Activated CD8-positive, alpha-beta memory T cell treated with anti-CD3 and anti-CD28 coated beads, Interleukin-2, amount 10 ng/mL, durations not matched to agents 7 days and 5 days (primary cell): ENCODE measurements at places on chromosomes 11 and 22.

- DNase-seq: no peak
Measured at GRCh38 chr11:94557992-94558391, 9.2 kb upstream of the PIWIL4 start.

DNA sequence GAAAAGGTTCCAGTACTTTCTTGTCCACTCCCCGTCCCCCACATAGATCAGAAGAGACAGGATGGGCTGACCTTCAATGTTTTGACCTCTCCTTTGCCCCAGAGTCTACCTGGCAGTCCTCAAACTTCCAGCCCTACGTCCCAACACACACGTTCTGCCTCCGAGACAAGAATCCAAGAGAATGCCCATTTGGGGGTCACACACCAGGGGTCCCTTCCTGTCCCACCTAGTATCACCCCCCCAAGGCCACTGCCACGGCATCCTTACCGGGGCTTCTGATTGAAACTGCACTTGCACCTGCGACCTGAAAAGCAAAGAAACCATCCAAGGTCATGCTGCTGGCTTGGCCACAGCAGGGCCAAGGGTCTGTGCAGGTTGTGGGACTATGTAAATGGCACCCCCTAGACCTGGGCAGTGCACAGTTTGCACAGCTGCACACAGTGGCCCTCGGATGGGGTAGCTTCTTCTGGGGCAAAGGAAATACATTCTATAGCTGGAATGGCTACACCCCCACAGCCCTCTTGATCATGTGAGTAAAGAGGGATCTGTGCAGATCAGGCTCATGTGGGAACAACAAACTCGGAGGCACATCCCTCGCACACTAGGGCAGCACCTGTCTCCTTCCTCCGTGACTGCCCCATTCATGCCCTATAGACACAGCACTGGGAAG lies 16.5 kb upstream of the FXYD2 start:
- peak; percentile 39 for DNase-seq

- peak; percentile 14 for DNase-seq
Measured at GRCh38 chr11:10492084-10492483, 37.0 kb downstream of the AMPD3 start.

GRCh38 chr11:63502252-63502820 lies 3.5 kb upstream of the LGALS12 start:
- no peak for DNase-seq

GRCh38 chr22:41411021-41411851 lies 29.5 kb downstream of the TEF start:
- DNase-seq: no peak

GRCh38 chr11:8252946-8253345 lies 10.7 kb downstream of the LMO1 start:
- no peak for DNase-seq

GRCh38 chr11:103749158-103749557 lies 287.3 kb upstream of the DDI1 start:
- DNase-seq: no peak

DNA sequence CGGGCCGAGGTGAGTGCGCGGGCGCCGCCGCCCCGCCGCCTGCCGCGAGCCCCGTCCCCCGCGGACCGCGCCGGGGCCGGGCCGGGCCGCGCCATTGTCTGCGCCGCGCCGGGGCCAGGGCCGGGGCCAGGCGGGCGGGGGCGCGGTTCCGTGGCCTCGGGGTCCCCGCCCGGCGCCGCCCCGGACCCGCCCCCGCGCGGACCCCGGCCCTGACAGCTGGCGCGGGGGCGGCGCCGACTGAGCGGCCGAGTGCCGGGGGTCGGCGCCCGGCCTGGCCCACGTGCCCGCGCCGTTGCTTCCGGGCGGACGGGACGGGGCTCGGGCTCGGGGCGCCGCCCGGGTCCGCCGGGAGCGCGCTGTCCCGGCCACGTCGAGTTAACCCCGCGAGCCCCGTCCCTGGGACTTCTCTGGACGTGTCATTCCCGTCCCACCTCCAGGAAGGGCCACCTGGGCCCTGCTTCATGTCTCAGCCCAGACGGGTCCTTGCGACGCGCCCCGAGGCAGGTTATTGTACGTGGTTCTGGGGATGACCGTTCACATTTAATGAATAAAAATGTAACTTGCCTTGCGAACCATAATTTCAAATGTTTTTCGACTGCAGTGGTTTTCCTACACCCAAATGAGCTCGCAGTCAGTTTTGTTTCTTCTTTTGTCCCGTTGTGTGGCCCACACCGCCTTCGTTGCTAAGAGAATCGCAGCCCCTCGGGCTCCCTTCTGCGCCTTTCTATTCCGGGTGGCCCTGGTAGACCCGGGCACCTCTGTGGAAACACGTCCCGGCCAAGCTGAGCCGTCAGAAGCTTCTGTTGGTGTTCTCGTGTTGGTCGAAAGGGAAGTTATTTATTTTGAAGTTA lies 562 bp downstream of the ZBED4 start:
- DNase-seq: peak; percentile 62

- DNase-seq: no peak
Measured at GRCh38 chr11:91394073-91394726, 830.4 kb upstream of the FAT3 start.

- DNase-seq: no peak
Measured at GRCh38 chr11:9207229-9207628, 57.9 kb downstream of the DENND5A start.

DNA sequence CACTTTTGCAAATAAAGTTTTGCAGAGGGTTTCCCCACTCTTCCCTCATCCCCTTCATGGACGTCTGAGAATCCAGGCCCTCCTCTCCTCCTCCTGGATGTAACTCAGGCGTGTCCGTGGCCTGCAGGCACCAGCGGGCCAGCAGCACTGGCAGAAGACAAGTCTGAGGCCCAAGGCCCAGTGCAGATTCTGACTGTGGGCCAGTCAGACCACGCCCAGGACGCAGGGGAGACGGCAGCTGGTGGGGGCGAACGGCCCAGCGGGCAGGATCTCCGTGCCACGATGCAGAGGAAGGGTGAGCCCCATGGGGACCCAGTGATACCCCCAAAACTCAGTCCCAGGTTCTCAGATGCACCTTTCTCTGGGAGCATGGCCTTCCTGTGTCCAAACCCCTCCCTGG lies 14.4 kb downstream of the TUB start:
- DNase-seq: peak; percentile 18

- DNase-seq: no peak
Measured at GRCh38 chr22:31625257-31625640, 36.8 kb downstream of the PISD start.

DNA sequence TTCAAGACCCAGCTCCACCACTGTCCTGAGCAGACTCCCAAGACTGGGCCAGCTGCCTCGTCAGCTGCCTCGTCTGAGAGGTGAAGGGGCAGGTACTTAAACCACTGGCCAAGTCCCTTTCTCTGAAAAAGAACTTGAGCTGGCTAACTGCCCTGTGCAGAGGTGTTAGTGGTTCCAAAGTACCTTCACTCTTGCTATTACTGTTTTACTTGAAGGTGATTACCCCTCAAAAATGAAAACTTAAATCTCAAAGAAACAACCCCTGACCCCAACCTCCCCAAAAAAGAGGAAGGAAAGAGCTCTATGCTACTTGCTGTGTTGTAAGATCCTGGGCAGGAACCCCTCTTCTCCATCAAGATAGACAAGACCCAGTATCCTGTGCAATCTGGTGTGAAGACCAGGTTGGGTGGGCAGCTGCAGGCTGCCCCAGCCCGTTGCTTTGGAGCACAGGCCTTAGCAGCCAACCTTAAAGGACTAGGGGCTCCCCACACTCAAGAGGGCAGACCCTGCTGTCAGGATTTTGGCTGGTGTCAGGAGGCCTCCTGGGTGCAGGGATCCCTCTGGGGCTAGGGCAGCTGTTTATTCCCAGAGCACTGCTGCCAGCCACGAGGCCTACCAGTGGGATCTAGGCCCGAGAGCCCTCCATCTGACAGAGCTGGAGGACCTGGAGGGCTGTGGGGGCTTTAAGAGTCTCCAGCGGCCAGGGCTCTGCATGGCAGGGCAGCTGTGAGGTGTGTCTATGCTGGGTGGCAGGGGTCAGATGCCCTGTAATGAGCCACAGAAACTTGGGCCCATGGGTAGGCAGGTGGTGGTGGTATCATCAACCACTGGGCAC lies 13.0 kb downstream of the GUCD1 start:
- no peak for DNase-seq

DNA sequence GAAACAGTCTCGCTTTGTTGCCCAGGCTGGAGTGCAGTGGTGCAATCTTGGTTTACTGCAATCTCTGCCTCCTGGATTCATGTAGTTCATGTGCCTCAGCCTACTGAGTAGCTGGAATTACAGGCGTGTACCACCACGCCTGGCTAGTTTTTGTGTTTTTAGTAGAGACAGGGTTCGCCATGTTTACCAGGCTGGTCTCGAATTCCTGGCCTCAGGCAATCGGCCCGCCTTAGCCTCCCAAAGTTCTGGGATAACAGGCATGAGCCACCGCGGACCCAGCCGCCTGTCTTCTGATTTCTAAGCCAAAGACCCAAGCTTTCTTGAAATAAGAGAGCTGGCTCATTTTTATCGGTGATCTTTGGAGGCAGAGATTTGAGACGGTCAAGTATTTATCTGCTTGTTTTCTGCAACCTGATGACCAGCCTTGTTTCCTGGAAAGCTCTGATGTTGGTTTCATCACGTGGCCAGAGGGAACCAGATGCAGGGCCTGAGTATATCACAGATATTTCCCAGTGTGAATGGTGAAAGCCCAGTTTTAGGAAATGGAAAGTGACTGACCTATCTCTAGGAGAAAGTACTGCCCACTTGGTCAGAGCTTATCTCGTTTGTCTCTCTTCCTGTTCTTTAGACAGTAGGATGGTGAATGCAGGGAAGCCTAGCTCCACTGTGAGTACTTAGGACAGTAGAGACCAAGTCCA lies 5.7 kb upstream of the SIDT2 start:
- no peak for DNase-seq

DNA sequence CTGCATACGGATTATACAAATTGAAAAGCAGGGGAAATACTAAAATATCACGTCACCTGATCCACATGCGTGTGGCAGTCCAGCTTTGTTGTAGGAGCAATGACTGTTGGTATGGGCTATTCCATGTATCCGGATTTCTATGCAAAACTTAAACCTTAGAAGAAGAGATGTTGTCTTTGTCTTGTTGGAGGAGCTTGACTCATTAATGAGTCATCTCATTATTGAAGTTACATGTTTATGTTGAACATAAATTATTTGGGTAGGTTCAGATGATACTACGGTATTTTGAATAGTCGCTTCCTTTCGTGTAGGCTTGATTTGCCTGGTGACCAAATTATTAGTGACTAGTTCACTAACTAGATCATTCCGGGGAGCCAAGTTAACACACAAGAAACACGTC lies 806 bp upstream of the SAAL1 start:
- no peak for DNase-seq

DNA sequence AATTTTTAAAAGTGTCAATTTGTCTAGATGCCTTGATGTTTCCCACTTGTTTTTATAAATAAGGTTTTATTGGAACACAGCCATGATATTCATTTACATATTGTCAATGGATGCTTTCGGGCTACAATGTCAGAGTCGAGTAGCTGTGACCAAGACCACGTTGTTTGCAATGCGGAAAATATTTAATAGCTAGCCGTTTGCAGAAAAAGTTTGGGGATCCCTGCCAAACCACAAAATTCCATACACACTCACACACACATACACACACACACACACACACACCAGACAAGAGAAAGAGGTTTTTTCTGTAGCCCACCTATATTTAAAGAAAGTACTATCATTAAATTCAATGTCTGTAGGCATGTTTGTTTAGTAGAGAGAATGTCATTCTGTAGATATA lies 58.3 kb downstream of the TYR start:
- no peak for DNase-seq

- no peak for DNase-seq
Measured at GRCh38 chr11:114061048-114061680, 1.7 kb downstream of the ZBTB16 start.

- DNase-seq: no peak
Measured at GRCh38 chr22:43957871-43958270, 2.6 kb downstream of the SAMM50 start.

DNA sequence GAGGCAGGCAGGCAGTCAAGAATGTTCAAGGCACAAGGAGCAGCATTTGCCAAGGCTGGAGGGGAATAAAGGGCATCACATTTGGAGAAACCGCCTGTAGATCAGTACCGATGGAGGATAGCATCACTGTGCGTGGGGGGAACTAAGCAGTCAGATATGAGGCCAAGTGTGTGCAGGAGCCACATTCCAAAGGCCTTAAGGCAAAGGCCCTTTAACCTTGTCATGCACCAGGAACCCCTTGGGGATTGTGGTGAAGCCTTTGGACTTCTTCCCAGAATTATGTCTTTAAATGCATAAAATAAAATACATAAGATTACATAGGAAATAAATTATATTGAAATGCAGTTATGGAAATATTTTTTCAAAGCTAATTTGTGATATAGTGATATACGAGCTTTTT lies 532.1 kb downstream of the BUD13 start:
- DNase-seq: no peak

DNA sequence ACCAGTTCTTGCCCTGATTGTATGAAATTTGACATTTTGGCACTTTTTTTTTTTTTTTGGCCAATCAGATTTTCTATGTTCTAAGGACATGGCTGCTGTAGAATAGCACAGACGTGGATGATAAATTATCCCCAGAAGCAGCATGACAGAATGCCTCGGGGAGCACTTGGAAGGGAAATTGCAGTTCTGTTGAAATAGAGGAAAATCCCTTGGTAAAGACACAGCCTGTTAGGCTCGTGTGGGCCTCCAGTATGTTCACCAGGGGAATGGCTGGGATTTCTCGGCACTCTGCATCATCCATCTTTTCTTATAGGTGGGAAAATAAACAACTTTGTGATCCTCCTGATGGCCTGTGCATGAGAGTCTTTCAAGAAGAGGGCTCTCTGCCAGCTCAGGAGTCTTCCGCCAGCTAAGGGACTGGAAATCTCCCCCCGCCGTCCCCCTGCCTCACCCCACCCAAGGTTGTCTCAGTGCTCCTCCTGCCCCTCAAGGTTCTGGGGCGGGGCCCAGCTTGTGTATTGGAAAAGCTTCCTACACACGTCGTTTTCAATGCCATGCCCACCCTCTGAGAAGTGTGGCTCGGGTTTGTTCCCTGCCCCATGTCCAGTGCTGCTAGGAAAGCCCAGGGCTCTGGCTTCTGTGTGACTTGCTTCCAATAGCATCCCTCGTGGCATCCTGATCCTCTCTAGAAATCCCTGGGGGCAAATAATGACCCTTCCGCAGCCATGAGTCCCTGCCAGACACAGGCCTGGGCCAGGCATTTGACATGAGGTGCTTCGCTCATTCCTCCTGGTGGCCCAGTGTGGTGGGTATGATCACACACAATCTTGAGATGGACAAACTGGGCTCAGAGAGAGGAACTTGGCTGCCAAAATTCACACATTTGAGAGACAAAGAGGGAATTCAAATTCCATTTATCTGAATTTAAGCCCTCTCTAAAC lies 70.6 kb upstream of the ATXN10 start:
- no peak for DNase-seq
